Upper lobe of left lung (tissue), 6 donors: ENCODE measurements at places on chromosomes 1 and 21. TPM values are rescaled to one million over a fixed set of nuclear protein-coding genes. Genes with fewer than 3 reads are reported as not detected.

- H3K4me3 ChIP-seq: no peak overlapping the region
- H3K4me1 ChIP-seq: no peaks in the 10 kb centered on the region
- no peak overlapping the region for H3K27ac ChIP-seq
- DNase-seq: no peak
Measured at GRCh38 chr1:45994423-45994822, 138.0 kb downstream of the PIK3R3 start.

- peaks cover 3% of the 10 kb centered on the region for H3K27me3 ChIP-seq
- H3K36me3 ChIP-seq: no peaks in the 10 kb centered on the region
- H3K4me3 ChIP-seq: no peak overlapping the region
- no peak for DNase-seq
Measured at GRCh38 chr1:206505702-206506355, 1.5 kb upstream of the RASSF5 start.

GRCh38 chr1:147647796-147648633 lies 22.3 kb downstream of the ACP6 start:
- peak overlapping the region; percentile 8 for H3K4me3 ChIP-seq
- H3K27ac ChIP-seq: peak overlapping the region; percentile 77
- H3K36me3 ChIP-seq: peaks cover 9% of the 10 kb centered on the region
- no peaks in the 10 kb centered on the region for H3K4me1 ChIP-seq
- DNase-seq: peak; percentile 18

GRCh38 chr1:116128664-116129063 lies 17.5 kb downstream of the MAB21L3 start:
- no peaks in the 10 kb centered on the region for H3K27me3 ChIP-seq
- no peaks in the 10 kb centered on the region for H3K36me3 ChIP-seq
- H3K4me1 ChIP-seq: peaks cover 2% of the 10 kb centered on the region

GRCh38 chr1:96060621-96061020 lies 661.0 kb upstream of the PTBP2 start:
- no peaks in the 10 kb centered on the region for H3K36me3 ChIP-seq
- no peak overlapping the region for H3K27ac ChIP-seq
- DNase-seq: no peak
- H3K27me3 ChIP-seq: no peaks in the 10 kb centered on the region
- no peaks in the 10 kb centered on the region for H3K4me1 ChIP-seq
- no peak overlapping the region for H3K4me3 ChIP-seq

TENT5C gene
- 20.5 TPM for total RNA-seq
